ENCODE measurements at places on chromosomes 5 and 9.

DNA sequence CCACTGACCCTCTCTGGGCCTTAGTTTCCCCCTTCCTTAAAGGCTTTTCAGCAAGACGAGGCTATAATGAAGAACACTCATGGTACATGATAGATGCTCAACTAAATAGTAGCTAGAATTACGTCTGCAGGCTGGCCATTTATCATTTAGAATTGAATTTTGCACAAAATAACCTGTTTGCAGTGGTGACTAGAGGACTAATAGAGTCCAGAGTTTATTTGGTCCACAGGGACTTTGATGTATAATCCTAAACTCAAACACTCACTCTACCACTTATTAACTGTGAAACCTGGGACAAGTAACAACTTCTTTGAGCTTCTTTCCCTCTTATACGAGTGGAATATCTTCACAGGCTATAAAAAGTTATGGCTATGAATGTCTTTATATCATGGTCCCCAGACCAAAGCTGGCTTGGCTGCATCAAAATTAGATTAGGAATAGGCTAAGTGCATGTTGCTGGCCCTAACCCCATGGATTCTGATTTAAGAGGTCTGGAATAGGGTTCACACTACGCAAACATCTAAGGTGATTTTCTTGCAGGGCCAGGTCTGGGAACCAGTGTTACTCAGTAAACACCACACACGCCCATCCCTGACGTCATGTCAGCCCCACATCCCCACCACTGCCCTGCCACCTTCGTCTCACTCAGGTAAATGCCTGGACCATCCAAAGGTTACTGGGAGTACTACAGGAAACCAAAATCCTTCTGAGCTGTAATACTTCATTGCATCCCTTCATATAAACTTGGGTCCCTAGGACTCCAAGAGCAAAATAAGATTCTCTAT, 150.6 kb downstream of the FRMD3 start:
- DNase-seq: no peak

GRCh38 chr5:146731909-146732659, 146.5 kb downstream of the PPP2R2B start:
- no peak for DNase-seq

GRCh38 chr9:134344068-134344799, 18.0 kb downstream of the RXRA start:
- no peak for DNase-seq

DNA sequence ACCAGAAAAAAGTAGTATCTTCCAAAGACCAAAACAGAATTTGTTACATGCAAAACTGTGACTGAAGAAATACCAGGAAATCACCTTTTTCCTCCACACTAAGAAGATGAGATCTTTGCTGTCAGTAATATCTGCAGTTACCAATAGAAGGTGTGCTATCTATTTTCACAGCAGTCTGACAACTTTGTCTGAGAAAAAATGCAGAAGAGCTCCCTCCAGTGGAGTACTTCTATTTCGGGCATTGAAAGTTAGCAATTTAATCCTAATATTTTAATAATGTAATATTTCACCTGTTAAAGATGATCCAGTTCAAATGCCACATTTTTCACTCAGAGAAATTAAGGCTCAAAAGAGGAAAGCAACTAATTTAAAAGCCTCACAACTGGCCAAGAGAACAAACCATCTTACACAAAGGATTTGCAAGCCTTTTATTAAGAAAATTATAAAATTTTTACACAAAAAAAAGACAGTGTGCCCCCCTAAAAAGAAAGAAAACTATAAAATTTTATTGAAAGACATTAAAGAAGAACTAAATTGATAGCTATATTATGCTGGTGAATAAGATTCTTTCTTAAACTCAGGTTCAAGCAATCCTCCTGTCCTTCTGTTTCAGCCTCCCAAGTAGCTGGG, 50.6 kb downstream of the DEPDC1B start:
- no peak for DNase-seq

All from stimulated activated CD4-positive, alpha-beta T cell treated with anti-CD3 and anti-CD28 coated beads, TNF-alpha, amount 100 ng/mL, for 1 hour (primary cell).